Activated B cell treated with CpG ODN at 0.5 μM for 24 hours (primary cell): ENCODE measurements at places on chromosomes 12 and 14.

- no peak for DNase-seq
Measured at GRCh38 chr14:39766397-39767000, 334.3 kb upstream of the FBXO33 start.

GRCh38 chr12:2826721-2827515, 7.9 kb downstream of the NRIP2 start:
- DNase-seq = no peak

DNA sequence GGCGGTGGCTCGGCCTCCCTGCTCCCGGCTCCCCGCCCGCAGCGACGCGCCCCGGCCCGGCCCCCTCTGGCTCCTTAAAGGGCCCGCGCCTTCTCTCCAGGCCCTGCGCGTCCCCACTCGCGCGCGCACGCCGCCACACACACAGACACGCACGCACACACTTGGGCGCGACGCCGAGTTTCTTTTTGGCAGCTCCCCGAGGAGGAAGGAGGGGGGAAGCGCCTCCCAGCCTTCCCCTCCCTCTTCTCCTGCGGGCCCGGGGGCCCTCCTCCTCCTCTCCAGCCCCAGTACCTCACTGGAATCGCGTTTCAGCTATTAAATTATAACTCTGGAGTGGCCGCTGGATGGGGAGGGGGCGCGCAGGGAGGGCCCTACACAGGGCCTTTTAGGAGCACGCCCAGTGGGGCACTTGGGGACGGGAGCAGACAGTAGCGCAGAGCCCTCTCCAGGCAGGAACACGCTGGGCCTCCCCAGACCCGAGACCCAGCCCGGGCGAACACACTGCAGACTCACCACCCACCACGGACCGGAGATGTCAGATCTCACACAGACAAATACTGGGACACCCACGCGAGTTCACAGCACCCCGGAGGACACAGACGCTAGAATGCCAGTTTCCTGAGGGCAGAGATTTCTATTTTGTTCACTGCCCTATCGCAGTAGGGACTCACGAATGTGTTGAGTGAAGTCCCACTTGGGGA, 411 bp upstream of the NCOR2 start:
- DNase-seq = peak; percentile 74

DNA sequence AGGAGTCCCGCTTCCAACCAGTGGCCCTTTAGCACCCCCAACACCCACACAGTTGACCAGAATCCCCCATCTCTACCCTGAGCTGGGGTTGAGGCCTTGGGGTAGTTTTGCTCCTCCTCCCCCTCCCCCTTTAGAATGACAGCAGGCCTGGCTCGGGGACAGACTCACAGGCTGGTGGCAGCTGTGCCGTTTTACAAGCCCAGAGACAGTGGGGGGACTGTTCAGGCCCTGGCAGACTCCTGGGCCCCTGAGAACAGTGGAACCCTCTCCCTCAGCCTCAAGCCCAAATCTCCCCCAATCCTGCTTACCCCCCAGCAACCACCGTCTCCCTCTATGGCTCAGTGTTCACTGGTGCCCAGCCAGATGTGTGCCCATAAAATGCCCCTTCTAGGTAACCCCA, 10.1 kb downstream of the TMEM119 start:
- DNase-seq = no peak

GRCh38 chr14:54147282-54147681, 190.7 kb upstream of the BMP4 start:
- no peak for DNase-seq

DNA sequence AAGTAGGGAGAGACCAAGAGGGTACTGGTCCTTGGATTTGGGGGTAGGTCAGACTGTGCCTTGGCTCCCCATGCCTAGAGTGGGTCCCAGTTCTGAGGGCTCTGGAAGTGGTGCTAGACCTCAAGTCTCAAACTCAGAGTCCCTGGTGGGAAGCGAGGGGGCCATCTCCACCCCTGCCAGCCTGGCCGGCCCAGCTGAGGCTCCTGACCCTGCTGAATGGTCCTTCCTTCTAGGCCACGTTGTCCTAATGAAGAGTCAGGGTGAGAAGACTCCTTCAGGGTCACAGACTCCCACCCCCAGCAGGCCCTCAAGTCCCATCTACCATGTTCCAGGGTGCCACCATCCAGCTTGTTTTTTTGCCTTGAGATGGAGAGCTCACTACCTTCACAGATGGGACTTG, 12.9 kb downstream of the SERPINA6 start:
- no peak for DNase-seq

DNA sequence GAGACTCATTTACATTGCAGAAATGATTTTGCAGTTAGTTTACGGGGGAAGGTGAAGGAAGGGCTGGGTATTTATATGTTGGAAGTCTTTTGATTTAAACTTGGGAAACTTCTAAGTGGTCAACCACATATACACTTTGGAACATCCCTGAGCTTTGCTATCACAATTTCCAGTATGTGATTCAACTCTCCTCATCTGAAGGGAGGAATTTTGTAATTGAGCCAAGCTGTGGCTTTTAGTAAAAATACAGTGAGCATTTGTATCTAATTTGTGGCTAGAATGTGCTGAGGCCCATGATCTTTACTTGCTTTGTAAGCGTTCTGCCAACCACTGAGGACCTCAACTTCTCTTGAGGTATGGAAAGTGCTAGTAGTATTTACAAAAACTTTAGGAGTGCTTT, 235.0 kb upstream of the PDZRN4 start:
- no peak for DNase-seq

DNA sequence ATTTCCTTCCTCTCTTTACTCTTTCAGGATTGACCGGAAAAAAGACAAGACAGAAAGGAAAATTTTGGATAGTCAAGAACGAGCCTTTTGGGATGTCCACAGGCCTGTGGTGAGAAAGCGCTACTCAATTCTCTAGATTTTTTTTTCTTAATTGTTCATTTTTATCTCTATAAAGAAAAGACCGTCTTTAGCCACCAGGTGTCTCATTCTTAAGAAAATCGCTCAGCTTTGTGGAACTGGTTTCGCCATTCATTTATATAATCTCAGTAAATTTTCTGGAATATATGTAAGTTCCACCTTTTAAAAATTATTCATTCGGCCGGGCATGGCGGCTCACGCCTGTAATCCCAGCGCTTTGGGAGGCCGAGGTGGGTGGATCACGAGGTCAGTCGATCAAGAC, 421.1 kb downstream of the DPF3 start:
- DNase-seq = no peak

DNA sequence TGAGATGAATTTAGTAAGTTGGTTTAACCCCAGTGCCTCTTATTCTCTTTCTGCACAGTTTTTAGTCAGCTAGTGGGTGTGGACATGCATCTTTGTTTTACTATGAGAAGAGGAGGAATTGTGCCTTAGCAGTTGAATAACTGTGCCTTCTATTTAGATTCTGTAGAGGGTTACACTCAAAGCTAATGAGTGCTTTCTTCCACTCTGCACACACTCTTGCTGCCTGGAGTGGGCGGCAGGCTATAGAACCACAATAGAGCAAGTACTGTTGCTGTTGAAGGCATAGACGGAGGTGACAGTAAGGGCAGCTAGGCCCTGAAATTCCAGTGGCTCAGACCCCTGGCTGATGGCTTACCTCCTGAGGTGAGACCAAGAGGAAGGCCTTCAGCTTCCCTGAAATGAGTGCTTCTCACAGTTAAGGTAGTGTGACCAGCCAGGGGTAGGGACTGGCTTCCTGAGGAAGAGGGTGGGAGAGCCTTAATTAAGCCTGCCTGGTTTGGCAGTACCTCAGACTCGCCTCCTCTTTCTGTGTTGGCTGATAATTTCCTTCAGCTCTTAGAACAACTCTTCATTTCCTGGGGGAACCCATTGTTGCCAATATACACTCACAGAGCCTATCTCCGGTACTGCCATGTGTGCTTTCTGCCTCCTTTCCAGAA, 24.7 kb downstream of the SUSD6 start:
- no peak for DNase-seq

- no peak for DNase-seq
Measured at GRCh38 chr14:64098120-64098519, 196.1 kb downstream of the ESR2 start.

- DNase-seq = peak; percentile 15
Measured at GRCh38 chr12:65277994-65278575, 398 bp upstream of the MSRB3 start.

- no peak for DNase-seq
Measured at GRCh38 chr14:57089901-57090300, 178.8 kb downstream of the EXOC5 start.

- no peak for DNase-seq
Measured at GRCh38 chr12:87259391-87259790, 769.8 kb downstream of the C12orf50 start.

- no peak for DNase-seq
Measured at GRCh38 chr14:81565441-81566290, 32.0 kb upstream of the SEL1L start.

DNA sequence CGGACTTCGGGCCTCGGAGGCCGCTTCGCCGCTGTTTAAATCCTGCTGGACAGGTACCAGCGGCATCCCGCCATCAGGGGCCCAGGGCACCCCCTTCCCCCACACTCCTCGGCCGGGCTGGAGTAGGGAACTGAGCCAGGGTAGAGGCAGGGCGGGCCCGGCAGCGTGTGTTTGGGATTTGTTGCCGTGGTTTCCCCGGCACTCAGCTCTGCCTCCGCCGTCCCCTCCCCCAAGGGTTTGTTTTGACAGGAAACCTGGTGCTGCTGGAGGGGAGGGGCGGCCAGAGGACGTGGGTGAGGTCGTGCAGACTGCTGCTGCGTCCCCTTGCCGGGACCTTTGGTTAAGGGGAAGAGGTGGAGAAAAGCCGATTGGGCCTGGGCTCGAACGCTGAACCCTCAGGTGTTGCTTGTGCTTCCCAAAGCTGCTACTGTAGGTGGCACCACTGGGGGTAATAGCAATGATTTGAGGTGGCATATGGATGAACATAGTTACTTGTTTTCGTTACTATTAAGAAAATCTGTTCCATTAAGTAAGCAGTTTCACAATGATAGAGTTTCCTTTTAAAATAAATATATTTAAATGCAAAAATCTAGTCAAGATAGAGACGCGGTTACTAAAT, 778 bp downstream of the TCP11L2 start:
- peak; percentile 78 for DNase-seq

DNA sequence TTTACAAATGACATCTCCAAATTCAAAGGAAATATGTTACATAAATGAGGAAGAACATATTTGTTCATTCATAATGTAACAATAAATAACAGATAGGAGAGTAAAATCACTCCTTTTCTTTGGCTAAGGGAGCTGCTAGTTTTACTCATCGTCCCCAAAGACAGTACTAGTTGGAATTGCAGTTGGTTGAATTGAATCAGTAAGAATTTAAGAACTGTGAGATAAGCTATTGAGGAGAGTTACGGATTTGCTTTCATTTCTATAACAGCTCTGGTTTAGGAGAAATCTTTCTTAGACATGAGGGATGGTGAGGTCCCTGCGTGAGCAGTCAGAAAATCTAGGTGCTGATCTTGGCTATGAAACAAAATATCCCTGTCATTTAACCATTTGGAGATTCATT, 402.8 kb downstream of the AEBP2 start:
- DNase-seq = no peak

- no peak for DNase-seq
Measured at GRCh38 chr12:108826101-108826806, 31.1 kb downstream of the SSH1 start.

- no peak for DNase-seq
Measured at GRCh38 chr14:36869125-36869524, 207.5 kb downstream of the PAX9 start.

DNA sequence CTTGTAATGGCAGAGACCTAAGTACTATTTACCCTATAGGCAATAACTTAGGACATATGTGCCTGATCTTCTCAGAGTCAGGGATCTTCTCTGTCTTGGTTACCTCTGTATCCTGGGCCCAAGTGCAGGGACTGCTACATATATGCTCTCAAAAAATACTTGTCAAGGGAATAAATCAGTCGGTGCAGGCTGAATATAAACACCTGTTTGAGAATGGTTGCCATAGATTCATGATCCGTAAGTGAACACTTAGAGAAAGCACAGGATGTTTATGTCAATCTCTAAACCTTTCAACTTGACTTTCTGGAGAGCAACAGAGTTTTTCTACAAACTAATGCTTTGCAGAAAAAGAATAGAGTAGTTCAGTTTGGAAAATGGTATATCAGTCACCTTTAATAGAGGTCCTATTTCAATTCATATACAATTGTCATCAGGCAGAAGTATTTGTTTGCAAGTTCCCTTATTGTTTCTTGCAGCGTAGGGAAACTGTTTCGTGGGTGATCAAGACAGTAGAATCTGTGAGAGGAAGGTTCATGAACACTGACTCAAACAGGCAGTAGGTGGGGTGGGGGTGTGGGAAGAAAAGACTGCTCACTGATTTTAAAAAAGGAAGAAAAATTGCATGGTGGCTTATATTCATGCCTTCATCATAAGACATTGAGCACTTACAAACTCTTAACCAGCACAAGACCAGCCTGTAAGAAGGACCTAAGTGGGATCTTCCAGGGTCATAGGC, 6.0 kb upstream of the UBE2N start:
- no peak for DNase-seq

GRCh38 chr12:108401964-108402363, 62.9 kb upstream of the CMKLR1 start:
- no peak for DNase-seq

- DNase-seq = no peak
Measured at GRCh38 chr14:92297818-92298595, 25.0 kb upstream of the SLC24A4 start.

- no peak for DNase-seq
Measured at GRCh38 chr12:123696646-123697045, 15.5 kb upstream of the ATP6V0A2 start.

GRCh38 chr12:89016970-89017778, 335.1 kb downstream of the DUSP6 start:
- no peak for DNase-seq

GRCh38 chr12:67354322-67354721, 85.2 kb downstream of the CAND1 start:
- no peak for DNase-seq

GRCh38 chr12:15535352-15535781, 213.1 kb downstream of the PTPRO start:
- DNase-seq = no peak
